ENCODE measurements at places on chromosomes 7 and 10.

GRCh38 chr10:103724771-103725170, 130.6 kb downstream of the SH3PXD2A start:
- no peak overlapping the region for H3K4me3 ChIP-seq
- DNase-seq = no peak
- no peaks in the 10 kb centered on the region for H3K27me3 ChIP-seq
- peaks cover 48% of the 10 kb centered on the region for H3K36me3 ChIP-seq
- H3K4me1 ChIP-seq = peaks cover 10% of the 10 kb centered on the region

DNA sequence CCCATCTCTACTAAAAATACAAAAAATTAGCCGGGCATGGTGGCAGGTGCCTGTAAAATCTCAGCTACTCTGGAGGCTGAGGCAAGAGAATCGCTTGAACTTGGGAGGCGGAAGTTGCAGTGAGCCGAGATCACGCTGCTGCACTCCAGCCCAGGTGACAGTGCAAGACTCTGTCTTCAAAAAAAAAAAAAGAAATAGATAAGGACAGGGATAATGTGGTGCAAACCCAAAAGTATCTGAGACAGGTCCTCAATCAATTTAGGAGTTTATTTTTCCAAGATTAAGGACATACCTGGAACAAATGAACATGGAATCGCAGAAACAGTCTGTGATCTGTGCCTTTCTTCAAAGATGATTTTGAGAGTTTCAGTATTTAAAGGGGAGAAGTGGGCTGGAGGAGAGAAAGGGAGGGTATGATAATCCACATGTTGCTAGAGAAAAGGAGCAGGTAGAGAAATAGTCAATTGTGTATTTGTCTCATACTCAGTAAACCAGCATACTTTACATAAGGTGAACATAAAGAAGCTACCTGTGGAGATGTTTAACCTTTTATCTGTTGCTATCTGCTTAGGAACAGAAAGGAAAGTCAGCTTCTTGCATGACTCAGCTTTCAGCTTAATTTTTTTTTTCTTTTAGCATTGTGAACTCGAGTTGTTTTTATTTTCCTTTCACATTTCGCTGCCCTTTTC, 4.9 kb upstream of the MTPN start:
- no peak overlapping the region for H3K4me3 ChIP-seq
- H3K27me3 ChIP-seq = no peaks in the 10 kb centered on the region
- no peak for DNase-seq
- H3K4me1 ChIP-seq = no peaks in the 10 kb centered on the region
- H3K36me3 ChIP-seq = no peaks in the 10 kb centered on the region

- H3K27me3 ChIP-seq = no peaks in the 10 kb centered on the region
- peak; percentile 32 for DNase-seq
- H3K4me1 ChIP-seq = peaks cover 7% of the 10 kb centered on the region
- no peaks in the 10 kb centered on the region for H3K36me3 ChIP-seq
- H3K4me3 ChIP-seq = no peak overlapping the region
Observed at GRCh38 chr7:94698275-94698674, 42.3 kb upstream of the SGCE start.

GRCh38 chr7:151272877-151273276, 24.4 kb upstream of the SMARCD3 start:
- peaks cover 16% of the 10 kb centered on the region for H3K4me1 ChIP-seq
- H3K4me3 ChIP-seq = no peak overlapping the region
- no peak overlapping the region for H3K27ac ChIP-seq
- no peaks in the 10 kb centered on the region for H3K36me3 ChIP-seq

- no peak overlapping the region for H3K27ac ChIP-seq
- no peaks in the 10 kb centered on the region for H3K36me3 ChIP-seq
- no peak for DNase-seq
- H3K4me1 ChIP-seq = no peaks in the 10 kb centered on the region
Observed at GRCh38 chr10:11147722-11148121, 130.1 kb downstream of the CELF2 start.

DNA sequence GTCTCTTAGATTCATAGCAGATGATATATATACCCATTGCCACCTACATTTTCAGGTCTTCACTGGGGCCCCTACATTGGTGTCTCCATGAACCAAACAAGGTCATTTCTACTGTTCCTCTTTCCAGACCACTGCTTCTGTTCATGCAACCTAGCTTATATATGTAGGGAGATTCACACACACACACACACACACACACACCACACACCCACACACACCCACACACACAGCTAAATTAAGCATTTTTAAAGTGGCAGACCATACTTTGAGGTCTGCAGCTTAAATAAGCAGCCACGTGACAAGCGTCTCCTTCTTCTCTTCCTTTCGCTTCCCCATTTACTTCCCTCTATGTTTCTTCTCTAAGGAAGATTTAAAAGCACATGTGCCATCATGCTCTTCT, 70.0 kb upstream of the CC2D2B start:
- no peak for DNase-seq
- H3K36me3 ChIP-seq = no peaks in the 10 kb centered on the region
- peaks cover 3% of the 10 kb centered on the region for H3K4me1 ChIP-seq
- no peaks in the 10 kb centered on the region for H3K27me3 ChIP-seq

DNA sequence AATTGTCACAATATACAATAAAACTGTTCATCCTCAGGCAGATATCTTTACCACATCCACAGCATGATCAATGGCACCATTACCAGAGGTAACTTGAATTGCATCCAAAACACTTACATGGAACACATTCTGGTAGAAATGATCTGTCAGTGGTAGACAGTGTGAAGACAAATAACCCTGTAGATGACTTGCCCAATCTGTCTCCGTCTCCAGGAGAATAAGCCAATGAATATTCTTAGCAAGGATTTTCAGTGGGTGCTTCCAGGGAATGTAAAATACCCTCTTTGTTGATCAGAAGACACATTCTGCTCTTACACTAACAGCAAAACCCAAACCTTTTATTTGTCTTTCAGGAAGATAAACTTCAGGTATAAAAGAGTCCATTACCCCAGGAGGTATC, 43.8 kb downstream of the VWC2 start:
- DNase-seq = no peak
- H3K27me3 ChIP-seq = no peaks in the 10 kb centered on the region
- H3K27ac ChIP-seq = no peak overlapping the region
- H3K4me3 ChIP-seq = no peak overlapping the region
- H3K36me3 ChIP-seq = no peaks in the 10 kb centered on the region

DNA sequence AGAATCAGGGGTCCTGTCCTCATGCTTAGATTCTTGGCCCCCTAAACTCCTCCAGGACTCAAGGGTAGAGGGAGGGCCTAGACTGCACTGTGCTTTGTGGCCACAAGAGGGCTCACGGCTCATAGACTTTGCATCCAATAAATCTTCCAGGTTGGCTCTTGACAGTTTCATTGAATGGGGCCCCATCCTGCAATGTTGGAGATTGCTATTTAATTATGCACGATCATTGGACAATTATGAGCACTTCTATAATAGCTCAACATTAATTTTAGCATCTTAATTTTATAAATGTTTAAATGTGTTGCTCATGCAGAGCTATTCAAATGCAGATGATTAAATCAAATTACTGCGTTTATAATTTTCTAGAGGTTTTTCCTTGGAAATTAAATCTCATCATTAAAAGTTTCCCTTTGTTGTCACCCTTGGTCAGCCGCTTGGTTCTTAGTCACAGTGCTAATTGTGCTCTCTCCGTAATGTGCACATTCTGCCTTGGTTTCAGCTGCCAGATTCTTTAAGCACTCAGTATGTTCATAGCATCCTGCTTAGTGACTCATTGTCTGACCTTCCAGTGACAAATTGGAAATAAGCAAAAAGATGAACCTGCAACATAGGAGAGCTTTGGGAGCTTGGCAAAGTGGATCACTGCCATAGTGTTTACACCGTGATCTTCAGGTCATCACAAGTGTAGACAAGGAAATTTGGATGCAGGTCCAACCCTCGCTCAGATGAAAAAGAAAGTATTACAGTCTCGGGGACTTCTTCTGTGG, 33.4 kb upstream of the PLPP4 start:
- H3K27me3 ChIP-seq = peaks cover 4% of the 10 kb centered on the region
- no peak overlapping the region for H3K27ac ChIP-seq
- no peak overlapping the region for H3K4me3 ChIP-seq

DNA sequence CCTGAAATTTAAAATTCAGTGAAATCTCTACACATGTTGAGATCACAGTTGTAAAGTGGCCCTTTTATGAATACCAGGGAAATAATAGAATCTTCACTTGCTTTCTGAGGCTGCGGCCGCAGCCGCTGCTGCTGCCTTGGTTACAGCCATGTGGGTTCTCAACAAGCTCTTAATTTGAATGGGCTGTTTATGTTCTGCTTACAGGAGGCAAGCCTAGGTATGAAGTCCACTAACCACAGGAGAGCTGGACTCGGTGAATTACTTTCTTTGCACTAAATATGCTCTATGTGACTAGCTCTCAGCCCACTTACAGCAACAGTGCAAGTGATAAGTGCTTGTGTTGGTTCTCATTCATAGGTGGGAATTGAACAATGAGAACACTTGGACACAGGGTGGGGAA, 410.8 kb downstream of the SFMBT2 start:
- DNase-seq = no peak
- H3K27ac ChIP-seq = no peak overlapping the region
- no peaks in the 10 kb centered on the region for H3K27me3 ChIP-seq
- H3K4me3 ChIP-seq = no peak overlapping the region

- no peaks in the 10 kb centered on the region for H3K4me1 ChIP-seq
- no peak overlapping the region for H3K27ac ChIP-seq
- DNase-seq = no peak
- H3K36me3 ChIP-seq = no peaks in the 10 kb centered on the region
Observed at GRCh38 chr10:54372179-54372578, 428.9 kb downstream of the PCDH15 start.

DNA sequence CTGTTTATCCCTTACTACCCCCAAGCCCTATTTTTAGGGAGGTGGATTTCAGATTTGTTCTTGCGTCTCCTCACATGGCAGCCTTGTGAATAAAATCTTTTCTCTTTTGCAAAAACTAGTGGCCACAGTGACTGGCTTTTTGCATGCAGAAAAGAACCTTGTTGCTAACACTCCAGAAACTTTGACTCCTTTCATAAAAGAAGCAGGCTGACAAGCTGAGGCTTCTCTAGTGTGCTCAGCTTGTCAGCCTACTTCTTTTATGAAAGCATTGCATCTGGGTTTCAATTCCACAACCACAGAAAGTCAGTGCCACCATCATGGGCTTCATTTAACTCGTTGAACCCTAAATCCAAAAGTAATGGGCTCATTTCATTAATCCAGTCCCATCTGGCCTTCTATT, 761.0 kb upstream of the COBL start:
- DNase-seq = no peak
- no peaks in the 10 kb centered on the region for H3K4me1 ChIP-seq
- H3K27ac ChIP-seq = no peak overlapping the region
- no peak overlapping the region for H3K4me3 ChIP-seq
- no peaks in the 10 kb centered on the region for H3K36me3 ChIP-seq

GRCh38 chr10:4057725-4058513, 272.9 kb upstream of the KLF6 start:
- H3K4me1 ChIP-seq = peaks cover 12% of the 10 kb centered on the region
- no peaks in the 10 kb centered on the region for H3K36me3 ChIP-seq
- no peak overlapping the region for H3K4me3 ChIP-seq

DNA sequence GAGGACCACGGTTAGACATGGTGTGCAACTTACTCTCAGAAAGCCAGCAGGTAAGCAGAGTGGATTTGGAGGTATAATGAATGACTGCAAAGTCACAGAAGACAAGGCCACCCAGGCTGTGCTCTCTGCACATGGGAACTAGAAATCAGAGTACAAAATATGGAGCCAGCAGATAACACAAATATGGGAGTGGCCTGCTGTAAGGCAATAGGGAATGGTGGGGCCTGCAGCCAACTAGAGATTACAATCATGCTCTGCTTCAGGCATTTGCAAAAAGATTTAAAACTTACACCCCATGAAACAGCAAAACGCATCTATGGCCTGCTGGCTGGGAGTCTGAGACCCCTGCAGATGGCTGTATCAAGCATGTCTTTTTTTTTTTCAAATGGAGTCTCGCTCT, 47.0 kb downstream of the RGS10 start:
- no peak overlapping the region for H3K27ac ChIP-seq
- H3K4me3 ChIP-seq = no peak overlapping the region
- peaks cover 8% of the 10 kb centered on the region for H3K4me1 ChIP-seq
- peaks cover 3% of the 10 kb centered on the region for H3K27me3 ChIP-seq
- H3K36me3 ChIP-seq = peaks cover 6% of the 10 kb centered on the region

- H3K36me3 ChIP-seq = no peaks in the 10 kb centered on the region
- no peak overlapping the region for H3K4me3 ChIP-seq
- H3K27ac ChIP-seq = no peak overlapping the region
- H3K27me3 ChIP-seq = no peaks in the 10 kb centered on the region
Observed at GRCh38 chr10:70296406-70296899, 12.6 kb upstream of the NPFFR1 start.

DNA sequence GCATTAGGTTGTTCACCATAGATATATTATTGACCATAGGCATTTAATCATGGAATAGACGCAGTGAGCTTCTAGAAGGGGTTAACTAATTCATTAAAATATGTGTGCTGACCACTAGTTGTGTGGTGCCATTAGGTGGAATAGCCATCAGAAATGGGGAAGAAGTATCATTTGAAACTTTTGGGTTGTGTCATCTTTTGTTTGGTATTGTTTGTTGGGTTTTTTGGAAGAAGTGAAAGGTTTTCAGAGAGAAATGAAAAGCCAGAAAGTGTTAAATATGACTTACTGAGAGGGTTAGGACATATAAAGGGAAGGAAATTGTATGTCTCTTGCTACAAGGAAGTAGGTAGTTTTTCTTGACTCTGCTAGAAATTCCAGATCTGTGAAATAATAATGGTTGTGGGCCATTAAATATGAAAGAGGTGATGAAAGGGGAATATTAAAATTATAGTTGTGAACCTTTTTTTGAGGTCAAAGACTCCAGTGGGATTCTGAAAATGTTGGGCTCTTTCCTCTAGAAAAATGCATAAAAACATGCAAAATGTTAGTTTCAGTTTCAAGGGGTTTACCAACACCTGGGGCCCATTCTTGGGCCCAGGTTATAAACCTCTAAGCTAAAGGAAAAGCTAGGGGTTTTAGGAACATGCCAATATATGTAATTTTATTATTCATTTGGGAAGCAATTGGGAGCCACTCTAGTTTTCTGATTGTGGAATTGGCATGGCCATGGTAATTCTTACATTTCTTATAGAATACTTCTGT, 348.5 kb downstream of the BBS9 start:
- DNase-seq = no peak
- no peak overlapping the region for H3K27ac ChIP-seq
- H3K4me3 ChIP-seq = no peak overlapping the region
- H3K36me3 ChIP-seq = no peaks in the 10 kb centered on the region

GRCh38 chr7:36875794-36876193, 151.5 kb upstream of the AOAH start:
- H3K27me3 ChIP-seq = no peaks in the 10 kb centered on the region
- no peak overlapping the region for H3K4me3 ChIP-seq
- no peak overlapping the region for H3K27ac ChIP-seq
- DNase-seq = no peak
- no peaks in the 10 kb centered on the region for H3K36me3 ChIP-seq

DNA sequence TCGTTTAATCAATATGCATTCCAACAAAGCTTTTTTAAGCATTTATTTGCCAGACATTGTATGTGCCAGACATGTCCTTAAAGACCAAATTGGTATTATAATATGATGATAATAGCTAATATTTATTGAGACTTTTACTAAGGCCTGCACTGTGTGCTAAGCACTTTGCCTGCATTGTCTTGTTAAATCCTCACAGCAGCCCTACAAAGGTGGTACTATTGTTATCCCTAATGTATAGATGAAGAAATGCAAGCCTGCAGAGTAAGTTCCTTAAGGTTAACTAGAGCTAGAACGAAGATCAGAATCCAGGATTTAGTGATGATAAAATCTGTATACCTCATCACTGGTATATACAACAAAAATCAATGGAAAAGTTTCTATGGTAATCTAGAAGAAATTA, 5.3 kb upstream of the CAPZA2 start:
- H3K27me3 ChIP-seq = no peaks in the 10 kb centered on the region
- peaks cover 4% of the 10 kb centered on the region for H3K4me1 ChIP-seq

- H3K36me3 ChIP-seq = no peaks in the 10 kb centered on the region
- peak; percentile 15 for DNase-seq
- no peaks in the 10 kb centered on the region for H3K4me1 ChIP-seq
- H3K4me3 ChIP-seq = no peak overlapping the region
- H3K27ac ChIP-seq = no peak overlapping the region
Observed at GRCh38 chr10:14742815-14743214, 31.9 kb downstream of the FAM107B start.

All from large intestine (tissue), 12 donors.